ENCODE measurements at places on chromosomes 4 and X.

DNA sequence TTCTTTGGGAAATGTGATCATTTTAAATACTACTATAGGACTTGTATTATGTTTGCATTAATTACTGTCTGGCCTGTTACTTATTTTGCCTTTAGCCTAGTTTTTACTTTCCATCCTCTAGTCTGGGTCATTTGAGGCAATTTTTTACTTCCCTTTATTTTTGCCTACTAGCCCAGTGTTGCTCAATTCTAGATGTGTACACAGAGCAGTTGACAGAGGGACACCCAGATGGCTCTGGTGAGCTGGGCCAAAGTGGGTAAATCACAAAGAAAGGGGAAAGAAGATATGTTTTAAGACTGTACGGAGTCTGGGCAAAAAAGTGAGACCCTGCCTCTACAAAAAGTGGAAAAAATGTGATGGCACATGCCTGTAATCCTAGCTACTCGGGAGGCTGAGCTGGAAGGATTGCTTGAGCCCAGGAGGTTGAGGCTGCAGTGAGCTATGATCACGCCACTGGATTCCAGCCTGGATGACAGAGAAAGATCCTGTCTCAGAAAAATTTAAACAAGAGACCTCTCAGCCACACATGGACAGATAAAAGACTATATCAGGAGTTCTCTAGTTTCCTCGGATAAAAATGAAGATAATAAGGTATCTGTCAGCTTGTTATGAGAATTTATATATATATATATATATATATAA lies 35.7 kb downstream of the APOO start:
- DNase-seq, result no peak

DNA sequence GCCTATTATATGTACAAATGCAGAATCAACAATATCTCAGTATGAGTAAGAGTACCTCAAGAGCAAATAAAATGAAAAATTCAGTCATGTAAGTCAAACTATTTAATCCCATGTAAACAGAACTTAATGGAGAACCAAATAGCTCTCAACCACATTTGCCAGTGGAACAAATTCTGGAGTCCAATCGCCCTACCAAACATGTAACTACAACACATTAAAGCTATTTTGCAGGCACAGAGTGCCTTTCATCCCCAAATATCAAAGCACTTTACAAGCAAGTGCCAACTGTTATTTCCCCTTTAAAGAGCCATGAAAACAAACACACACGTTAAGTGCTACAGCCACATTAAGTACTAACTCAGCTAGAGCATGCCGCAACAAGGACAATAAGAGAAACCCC lies 51.3 kb downstream of the PCDH19 start:
- DNase-seq, result no peak

DNA sequence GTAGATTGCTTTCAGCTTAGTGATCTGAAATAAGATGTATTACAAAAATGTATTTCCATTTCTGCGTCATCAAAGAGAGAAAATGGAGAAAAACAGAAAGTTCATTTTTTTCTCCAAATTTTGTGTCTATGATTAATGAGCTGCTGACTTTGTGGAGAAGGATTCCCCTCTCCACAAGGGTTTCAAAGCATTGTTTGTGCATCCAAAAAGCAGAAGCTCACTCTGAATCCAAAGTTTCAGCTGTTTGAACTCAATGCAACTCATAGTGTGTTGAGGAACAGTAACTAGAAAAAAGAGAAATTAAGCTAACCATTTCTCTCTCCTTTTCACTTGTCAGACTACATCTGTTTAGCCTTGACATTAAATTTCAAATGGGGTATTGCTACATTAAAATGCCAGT lies 62.9 kb upstream of the SLC7A11 start:
- DNase-seq, result no peak

DNA sequence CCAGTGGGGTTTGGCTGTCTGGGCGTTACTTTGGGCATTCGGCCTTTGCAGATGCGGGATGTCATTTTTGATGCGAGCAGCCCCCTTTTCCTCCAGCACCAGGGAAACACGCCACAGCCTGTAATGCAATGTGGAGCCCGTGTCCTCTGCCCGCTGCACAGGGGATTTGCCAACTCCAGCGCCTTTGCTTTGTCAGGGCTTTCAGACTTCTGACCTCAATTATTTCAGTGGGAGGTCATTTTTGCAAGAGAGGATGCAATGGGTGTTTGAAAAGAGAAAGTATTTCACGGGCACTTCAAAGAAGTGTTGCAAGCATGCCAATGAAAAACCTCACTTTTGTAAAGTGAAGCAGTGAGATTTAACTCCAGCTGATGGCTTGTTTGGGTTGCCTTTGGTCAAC lies 11.5 kb downstream of the CLCN4 start:
- no peak for DNase-seq

- no peak for DNase-seq
Measured at GRCh38 chrX:31130457-31131220, 58.8 kb upstream of the FTHL17 start.

DNA sequence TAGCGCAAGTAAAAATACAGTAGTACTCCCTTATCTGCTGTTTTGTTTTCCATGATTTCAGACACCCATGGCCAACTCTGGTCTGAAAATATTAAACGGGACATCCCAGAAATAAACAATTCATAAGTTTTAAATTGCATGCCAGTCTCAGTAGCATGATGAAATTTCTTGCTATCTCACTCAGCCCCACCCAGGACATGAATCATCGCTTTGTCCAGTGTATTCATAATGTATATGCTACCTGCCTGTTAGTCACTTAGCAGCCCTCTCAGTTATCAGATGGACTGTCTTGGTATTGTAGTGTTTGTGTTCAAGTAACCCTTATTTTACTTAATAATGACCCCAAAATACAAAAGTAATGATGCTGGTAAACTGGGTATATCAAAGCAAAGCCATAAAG lies 158.2 kb upstream of the DDIT4L start:
- DNase-seq, result no peak

DNA sequence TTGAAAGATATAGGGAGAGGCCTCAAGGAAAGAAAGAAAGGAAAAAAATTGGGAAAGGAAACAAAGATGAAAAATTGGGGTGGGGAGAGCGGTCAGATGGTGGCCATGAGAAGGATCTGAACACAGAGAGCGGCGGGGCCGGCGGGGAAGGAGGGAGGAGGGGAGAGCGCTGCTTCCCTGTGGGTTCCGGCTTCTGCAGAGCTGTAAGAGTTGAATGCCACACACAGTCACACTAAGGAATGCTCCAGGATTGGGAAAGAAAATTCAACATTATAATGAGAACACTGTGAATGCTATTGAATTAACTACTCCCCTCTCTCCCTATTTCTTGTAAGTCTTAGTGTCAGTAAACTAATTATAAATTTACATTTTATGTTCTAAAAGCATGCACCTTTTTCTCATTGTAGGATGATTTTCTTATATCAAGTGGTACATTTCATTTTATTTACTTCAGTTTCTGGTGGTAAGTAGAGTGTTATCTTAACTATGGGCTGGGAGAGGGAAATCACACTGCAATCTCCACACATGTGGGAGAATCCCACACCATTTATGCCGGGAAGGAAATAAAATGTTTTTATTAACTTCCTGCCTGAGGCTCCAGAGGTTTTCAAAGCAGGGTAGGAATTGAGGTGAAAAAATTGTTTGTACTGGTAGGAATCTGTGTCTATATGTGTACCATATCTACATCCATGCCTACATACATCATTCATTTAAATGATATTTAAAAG lies 904 bp downstream of the F11 start:
- DNase-seq, result no peak

- no peak for DNase-seq
Measured at GRCh38 chrX:68396953-68397352, 36.3 kb downstream of the OPHN1 start.

DNA sequence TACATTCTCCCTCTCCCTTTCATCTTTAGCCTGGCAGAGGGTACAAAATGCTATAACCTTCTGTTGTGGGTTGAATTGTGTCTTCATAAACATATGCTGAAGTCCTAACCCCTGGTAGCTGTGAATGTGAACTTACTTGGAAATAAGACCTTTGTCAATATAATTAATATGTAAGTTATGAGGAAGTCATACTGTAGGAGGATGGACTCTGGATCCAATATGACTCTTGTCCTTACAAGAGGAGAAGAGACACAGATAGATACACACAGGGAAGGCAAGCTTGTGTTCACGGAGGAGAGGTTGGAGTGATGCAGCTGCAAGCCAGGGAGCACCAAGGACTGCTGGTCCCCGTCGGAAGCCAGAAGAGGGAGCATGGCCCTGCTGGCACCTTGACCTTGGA lies 94.7 kb downstream of the SLC2A9 start:
- no peak for DNase-seq

- DNase-seq, result no peak
Measured at GRCh38 chrX:129998021-129998420, 15.6 kb downstream of the BCORL1 start.

DNA sequence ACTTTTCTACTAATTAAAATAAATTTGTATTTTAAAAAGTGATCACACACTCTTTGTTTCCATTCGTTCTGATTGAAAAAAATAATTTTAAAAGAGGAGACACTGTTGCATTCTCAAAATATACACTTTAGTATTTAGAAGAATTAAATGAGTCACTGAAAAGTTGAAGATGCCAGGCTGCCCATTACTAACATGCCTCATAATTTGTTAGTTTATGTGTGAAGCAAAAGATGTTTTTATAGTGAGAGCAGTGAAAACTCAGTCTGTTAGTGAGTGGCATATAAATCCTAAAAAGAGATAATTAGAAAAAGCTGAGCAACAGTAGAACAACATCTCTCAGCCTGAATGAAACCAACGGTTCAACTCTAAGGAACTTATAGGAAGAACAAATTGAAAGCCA lies 143.4 kb downstream of the CDS1 start:
- no peak for DNase-seq

DNA sequence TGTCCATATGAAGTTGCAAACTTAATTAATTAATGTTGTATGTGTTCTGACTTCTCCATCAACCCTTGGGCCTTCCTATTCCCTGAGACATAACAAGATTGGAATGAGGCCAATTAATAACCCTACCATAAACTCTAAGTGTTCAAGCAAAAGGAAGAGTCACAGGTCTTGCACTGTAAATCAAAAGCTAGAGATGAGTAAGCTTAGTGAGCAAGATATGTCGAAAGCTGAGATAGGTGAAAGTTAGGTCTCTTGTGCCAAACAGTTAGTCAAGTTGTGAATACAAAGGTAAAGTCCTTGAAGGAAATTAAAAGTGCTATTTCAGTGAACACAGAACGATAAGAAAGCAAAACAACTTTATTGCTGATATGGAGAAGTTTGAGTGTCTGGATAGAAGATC lies 58.2 kb upstream of the GPRIN3 start:
- no peak for DNase-seq

DNA sequence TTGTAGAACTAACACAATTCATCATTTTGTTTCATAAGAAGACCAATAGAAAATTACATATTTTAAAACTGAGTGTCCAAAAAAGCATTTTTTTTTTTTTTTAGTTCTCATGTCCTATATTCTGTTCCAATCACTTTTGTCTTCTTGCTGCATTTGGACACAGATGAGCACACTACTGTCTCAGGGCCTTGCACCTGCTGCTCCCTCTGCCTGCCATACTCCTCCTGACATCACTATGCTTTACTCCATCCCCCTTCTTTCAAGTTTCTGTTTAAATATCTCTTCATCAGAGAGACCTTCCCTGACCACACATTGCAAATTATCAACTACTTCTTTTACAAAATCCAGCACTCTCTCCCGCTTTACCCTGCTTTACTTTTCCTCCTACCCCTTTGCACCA lies 230.7 kb upstream of the GK2 start:
- no peak for DNase-seq
